SK-N-SH treated with all-trans-retinoic acid at 6 μM for 48 hours (cell line): ENCODE measurements at places on chromosomes 2 and 18.

- ATAC-seq = no peak
These were observed 74.5 kb upstream of the B3GNT7 start for GRCh38 chr2:231321021-231321420.

- ATAC-seq = no peak
These were observed 49.4 kb upstream of the PKDCC start for GRCh38 chr2:41998186-41999127.

DNA sequence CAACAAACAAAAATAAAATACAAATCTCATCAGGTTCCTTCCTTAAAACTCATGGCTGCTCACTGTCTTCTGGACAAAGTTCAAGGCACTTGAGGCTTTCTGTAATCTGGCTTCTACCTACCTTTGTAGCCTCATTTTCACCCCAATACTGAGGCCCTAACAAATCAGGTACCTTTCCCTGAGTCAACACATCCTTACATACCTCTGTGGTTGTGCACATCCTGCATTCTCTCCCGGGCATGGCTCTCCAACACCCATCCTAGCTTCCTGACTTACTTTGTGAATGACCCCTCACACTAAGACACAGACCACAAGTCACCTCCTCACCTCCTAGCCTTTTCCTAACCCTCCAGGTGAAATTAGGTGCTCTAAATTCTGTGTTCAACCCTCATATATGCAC lies 190.9 kb downstream of the PID1 start:
- no peak for ATAC-seq

- ATAC-seq = no peak
These were observed 1096.7 kb upstream of the DDX18 start for GRCh38 chr2:116717832-116718231.

DNA sequence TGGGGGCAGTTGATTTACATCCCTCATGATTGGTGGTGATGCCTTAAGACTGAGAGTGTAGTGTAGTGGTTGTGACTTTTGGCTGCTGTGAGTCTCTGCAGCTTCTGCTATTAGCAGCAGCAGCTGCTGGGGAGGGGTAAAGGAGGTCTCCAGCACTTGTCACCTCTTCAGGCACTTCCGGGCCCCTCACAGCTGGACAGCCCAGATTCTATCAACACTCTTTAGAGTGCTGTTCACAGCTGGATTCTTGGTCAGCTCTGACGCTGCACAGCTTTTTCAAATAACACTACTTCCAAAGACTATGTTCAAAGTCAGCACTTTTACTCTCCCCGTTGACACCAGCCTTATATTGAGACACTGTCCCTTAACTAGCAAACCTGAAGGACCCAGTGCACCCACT lies 396.0 kb downstream of the MEIS1 start:
- ATAC-seq = no peak

DNA sequence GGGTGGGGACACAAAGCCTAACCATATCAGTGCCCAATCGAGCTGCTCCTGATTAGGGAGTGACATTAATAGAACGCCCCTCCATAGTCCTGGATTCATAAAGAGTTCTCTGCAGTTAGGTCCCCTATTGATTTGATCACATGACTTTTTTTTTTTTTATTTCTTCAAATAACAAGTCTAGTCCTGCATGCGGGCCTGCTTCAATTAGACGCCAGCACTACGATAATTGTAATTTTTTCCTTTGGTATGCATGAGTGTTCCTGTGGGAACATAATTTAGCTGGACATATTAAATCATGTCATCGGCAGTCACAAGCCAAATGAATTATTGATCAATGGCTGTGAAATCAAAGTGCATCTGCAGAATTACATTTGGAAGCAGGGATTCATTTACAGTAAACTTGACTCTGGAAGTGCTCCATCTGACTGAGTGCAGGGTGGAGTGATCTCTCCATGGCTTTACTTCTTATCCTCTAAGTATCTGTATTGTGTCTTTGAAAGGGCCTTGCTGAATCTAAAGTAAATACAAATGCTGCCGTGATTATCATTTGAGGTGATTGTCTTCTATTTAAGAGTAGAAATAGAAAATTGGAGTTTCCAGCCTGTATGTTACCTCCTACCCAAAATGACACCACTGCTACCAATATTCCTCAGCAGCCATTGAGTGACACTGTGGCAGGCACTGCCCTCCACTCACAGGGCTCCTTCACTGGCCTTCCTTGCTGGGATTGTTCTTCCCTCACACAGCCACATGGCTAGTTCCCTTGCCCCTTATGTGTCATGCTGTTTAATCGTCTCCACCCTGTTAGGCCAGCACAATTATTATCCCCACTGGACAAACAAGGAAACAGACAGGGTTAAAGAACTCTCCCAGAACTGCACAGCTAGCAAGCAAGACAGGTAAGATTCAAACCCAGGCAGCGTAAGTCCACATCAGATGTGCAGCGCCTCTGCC lies 337.4 kb upstream of the ID2 start:
- ATAC-seq = no peak

DNA sequence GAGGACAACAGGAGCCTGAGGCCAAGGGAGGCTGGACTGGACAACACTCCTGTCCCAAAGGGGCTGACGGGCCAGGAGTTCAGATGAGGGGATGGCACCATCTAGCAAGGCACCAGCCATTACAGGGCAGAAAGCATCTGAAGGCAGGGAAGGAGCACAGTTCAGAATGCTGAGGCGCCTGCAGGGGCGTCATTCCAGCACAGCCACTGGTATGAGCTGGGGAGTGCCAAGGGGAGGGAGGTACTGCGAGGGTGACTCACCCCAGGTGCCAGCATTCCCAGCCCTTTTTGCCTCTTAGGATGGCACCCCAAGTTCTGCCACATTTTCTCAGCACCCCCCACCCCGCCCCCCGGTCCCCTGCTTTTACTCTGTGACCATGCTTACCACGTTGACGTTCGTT lies 129.8 kb upstream of the EPAS1 start:
- no peak for ATAC-seq

DNA sequence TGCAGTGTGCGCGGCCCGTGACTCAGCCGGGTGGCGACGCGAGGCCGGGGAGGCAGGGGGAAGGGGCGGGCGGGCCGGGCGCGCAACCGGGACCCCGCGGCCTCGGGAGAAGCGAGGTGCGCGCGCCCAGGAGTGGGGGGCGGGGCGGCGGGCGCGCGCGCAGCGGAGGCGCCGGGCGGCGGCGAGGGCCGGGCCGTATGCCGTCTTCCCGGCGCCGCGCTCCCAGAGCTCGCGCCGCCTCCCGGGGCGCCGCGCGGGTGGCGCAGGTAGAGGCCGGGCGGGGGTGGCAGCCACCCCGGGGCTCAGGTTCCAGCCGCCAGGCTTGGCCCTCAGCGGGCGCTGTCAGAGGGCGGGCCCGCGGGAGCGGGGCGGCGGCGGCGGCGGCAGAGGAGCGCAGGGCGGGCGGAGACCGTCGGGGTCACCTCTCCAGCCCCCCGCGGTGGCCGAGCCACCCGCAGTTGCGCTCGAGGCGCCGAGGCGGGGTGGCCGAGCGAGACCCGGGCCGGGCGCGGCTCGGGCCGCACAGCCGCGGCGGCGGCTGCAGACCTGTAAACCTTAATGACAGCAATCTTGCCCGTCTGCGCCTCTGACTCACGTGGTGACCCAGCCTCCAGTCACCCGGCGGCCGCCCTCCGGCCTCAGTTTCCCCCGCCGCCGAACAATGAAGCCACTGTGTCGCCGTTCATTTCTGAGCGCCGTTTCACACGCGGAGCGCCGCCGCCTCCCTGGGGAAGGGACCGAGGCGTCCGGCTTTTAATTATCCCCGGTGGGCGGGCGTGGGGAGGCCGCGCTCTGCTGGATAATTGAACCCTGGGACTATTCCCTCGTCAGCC lies 25.3 kb upstream of the SMAD7 start:
- ATAC-seq = peak; percentile 79

DNA sequence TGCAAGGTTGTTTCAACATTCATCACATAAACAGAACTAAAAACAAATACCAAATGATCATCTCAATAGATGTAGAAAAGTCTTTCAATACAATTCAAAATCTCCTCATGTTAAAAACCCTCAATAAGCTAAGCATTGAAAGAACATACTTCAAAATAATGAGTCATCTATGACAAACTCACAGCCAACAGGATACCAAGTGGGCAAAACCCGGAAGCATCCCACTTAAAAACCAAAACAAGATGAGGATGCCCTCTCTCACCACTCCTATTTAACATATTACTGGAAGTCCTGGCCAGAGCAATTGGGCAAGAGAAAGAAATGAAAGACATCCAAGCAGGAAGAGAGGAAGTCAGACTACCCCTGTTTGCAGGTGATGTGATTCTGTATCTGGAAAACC lies 992.2 kb upstream of the PIK3C3 start:
- no peak for ATAC-seq

DNA sequence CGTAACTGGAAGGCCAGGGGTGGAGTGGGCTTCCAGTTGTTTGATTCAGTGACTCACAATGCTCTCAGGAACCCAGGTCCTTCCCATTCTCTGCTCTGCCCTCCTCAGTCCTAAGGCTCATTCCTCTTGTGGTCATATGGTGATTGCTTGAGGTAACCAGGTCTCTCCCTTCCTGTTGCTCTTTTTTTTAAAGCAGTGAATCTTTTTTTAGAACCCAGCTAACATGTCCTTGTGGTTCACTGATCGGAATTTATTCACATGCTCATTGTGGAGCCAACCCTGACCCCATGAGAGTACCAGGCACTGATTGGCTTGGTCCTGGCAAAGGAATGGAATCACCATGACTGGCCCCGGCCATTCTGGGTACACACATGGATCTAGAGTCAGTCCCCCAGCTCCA lies 7.4 kb downstream of the THNSL2 start:
- no peak for ATAC-seq

GRCh38 chr2:158381205-158381604 lies 75.3 kb downstream of the CCDC148 start:
- no peak for ATAC-seq

DNA sequence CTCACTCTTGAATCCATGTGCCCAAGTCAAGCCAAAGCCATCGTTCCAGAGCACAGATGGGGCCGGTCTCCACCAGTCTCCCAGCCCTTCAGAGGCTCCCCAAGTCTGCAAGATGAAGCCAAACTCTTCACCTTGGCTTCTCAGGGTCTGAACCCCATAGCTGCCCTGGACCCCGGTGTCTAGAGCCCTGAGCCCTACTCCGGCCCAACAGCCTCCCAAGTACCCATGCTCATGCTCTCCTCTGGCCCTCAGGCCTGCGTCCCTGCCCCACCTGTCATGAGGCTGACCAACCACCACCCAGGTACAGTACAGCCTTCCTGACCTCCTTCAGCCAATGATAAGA lies 46.0 kb downstream of the ZNF516 start:
- no peak for ATAC-seq
